ENCODE measurements at places on chromosomes 13 and 19.

GRCh38 chr19:47467914-47468313 lies 3.8 kb downstream of the SLC8A2 start:
- no peak for DNase-seq

GRCh38 chr19:51621178-51621577 lies 9.0 kb downstream of the SIGLEC5 start:
- no peak for DNase-seq

DNA sequence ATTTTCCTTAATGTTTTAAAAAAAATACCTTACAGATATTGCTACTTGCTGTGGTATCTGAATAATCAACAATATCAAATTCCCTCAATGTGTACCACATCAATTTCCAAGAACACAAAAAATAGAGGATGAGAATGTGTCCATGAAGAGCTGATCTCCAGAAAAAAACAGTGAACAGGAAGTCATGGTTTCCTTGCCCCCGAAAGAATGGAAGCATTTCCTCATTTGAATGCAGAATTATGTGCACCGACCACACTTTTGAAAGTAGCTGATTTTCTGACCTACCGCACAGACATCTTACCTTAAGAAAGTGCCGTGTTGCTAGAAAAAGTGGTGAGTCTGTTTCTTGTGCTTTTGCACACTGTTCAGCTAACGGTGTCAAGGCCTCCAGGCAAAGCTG lies 13.4 kb upstream of the EEF1AKMT1 start:
- DNase-seq: no peak

GRCh38 chr13:60727140-60727539 lies 330.1 kb downstream of the TDRD3 start:
- DNase-seq: no peak

GRCh38 chr13:44869167-44869566 lies 120.1 kb downstream of the NUFIP1 start:
- no peak for DNase-seq

GRCh38 chr13:58119351-58119750 lies 487.8 kb downstream of the PCDH17 start:
- no peak for DNase-seq

DNA sequence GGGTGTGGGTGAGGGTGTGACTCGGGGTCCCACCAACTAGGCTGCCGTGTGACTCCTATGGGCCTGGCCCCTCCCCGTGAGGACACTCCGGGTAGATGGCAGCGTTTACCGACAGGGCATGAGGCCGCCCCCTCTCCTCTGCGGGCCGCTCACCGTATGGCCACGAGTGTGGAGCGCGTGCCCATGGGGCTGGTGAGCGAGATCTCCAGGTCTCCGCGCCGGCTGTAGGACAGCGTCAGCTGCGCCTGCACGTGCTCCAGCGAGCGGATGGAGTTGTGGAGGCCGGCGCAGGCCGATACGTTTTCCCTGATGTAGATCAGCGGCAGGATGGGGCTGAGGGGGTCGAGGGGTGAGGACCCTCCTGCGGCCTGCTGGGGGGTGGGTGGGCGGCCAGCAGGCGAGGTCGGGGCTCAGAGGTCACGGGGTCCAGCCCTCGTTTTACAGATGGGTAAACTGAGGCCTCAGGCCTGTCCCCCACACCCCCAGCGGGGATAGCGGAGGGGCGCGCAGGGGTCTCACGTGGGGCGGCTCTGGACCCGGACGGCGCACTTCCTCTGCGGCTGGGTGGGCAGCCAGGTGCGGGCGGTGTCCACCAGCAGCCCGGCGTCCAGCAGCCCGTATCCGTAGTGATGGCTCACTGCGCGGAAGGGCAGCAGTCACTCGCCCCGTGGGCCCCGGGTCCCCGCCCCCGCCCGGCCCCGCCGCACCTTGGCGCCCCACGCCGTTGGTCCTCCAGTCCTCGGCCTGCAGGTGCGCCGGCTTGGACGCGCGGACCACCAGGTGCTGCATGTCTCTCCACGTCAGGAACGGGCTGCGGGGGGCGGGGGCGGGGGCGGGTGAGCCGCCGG lies 4.3 kb upstream of the C19orf25 start:
- DNase-seq: no peak

- no peak for DNase-seq
Measured at GRCh38 chr13:44026194-44026593, 146.5 kb downstream of the LACC1 start.

GRCh38 chr13:27472941-27473340 lies 22.6 kb upstream of the MTIF3 start:
- no peak for DNase-seq

- DNase-seq: no peak
Measured at GRCh38 chr19:57675881-57676280, 5.9 kb upstream of the ZNF551 start.

GRCh38 chr19:58128041-58128685 lies 22.4 kb downstream of the ZNF329 start:
- DNase-seq: no peak

DNA sequence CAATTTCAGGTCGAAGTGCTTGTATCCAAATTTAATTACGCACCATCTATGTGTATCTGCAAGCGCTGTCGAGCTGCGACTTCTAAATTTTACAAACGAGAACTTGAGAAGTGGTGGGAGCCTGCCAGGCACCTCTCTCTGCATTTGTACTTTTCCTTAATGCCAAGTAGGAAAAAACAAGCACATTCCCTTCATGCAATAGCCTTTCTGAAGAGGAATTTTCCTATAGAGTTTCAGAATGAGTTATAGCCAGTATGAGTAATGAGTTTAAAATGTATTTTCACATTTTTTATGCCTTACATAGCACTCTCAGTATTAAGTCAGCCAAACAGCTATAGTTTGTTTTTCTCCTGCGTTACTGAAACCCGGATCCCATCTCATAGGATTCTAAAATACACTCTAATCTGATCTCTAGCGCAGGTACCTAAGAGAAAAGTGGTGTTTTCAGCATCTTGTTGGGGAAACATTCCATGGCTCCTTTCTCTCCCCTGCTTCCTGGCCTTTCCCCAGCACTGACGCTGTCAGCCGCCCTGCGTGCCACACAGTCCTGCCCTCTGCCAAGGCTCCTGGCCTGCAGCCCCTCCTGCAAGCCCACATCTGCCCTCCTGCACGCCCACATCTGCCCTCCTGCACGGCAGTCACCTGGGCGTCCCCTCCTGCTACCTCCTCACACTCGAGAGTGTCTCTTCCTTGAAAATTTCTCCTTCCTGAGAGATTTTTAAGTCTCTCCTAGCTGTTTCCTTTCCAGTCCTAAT lies 526.9 kb downstream of the MYO16 start:
- no peak for DNase-seq

- DNase-seq: no peak
Measured at GRCh38 chr19:14267224-14267741, 61.3 kb upstream of the ADGRL1 start.

DNA sequence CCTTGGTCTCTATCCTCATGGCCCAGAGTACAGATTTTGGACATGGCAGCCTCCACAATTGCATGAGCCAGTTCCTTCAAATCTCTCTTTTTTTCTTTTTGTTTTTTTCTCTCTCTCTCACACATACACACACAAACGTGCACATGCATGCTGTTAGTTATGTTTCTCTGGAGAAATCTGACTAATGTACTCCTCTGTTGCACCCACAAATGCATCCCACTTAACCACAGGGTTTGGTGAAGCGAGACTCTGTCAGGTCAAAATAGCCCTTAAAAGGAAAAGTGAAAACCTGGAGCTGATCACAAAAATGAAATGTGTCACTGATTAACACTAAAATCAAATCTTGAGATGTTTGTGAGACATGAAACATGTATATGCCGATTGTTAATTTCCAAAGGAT lies 374.6 kb upstream of the ARGLU1 start:
- no peak for DNase-seq

- DNase-seq: no peak
Measured at GRCh38 chr13:96993634-96994016, 651 bp downstream of the OXGR1 start.

DNA sequence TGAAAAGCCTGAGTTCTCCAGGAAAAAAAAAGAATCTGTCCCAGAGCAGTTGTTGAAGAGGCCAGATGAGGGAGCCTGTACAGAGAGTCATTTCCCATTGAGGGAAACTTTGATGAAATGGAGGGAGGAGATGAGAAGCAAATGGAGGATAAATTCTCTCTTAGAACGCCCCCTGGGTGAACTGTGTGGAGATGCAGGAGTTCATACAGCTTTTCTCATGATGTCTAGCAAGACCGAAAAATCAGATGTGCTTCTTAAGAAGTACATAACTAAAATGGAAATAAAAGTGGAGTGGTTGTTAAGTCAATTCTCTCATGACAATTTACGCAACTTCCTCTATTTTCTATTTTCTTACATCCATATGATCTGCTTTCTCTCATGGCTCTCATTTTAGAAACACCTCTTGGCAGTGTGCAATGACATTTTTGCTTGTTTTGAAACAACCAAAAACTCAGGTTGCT lies 1263.1 kb downstream of the PCDH9 start:
- no peak for DNase-seq

- no peak for DNase-seq
Measured at GRCh38 chr13:54953786-54954185, 1925.2 kb downstream of the OLFM4 start.

- DNase-seq: no peak
Measured at GRCh38 chr13:114144606-114145244, 12.3 kb upstream of the RASA3 start.

DNA sequence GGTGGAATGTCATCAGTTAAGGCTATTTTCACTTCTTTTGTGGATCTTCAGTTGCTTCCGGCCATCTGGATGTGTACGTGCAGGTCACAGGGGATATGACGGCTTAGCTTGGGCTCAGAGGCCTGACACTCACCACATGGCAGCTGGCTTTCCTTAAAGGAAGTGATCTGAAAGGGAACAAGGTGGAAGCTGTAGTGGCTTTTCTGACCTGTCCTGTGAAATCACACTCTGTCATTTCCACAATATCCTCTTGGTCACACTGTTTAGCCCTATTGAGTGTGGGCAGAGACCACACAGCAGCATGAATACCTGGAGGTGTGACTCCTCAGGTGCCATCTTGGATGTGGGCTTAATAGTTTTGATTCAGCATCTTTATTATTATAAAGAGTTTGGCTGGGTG lies 4.5 kb upstream of the BAX start:
- no peak for DNase-seq

DNA sequence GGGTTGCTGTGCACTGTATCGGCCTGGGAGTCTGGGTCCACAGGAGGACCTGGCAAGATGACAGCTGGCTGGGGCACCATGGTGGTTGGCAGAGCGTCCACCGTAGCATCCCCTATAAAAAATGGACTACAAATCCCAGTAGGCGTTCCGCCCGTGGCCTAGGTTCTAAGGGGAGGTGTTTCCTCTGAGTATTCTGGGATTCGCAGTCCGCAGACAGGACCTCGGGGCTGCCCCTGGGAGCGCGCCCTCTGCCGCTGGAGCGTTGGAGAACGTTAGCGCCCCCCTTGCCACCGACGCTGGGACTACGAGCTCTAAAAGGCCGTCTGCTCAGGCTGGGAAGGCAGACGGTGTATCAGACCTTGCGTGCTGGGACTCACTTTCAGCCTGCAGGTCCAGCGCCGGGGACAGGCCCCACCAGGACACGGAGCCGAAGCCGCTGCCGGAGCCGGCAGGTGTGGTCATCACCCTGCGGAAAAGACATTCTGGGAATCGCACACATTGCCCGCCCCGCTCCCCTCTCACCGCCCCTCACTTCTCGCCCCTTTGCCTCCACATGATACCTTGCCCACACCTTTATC lies 372 bp downstream of the DNAAF3 start:
- DNase-seq: peak; percentile 32

DNA sequence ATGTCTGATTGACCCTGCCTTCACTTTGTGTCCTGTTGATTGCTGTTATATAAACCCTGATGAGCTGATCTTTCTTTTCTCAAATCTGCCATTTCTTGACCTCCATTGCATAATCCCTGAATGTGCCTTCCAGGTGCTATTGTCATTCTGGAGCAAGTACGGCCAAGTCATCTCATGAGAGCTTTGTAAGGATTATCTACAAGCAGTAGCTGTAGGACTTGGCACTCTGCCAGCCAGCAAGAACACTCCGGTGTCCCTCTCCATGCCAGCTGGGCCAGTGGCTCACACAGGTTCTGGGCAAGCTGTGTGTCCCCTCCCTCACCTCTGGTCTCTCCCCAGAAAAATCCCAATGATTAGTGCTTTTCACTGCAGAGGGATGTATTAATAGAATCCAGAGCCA lies 348.1 kb downstream of the FOXO1 start:
- DNase-seq: no peak

DNA sequence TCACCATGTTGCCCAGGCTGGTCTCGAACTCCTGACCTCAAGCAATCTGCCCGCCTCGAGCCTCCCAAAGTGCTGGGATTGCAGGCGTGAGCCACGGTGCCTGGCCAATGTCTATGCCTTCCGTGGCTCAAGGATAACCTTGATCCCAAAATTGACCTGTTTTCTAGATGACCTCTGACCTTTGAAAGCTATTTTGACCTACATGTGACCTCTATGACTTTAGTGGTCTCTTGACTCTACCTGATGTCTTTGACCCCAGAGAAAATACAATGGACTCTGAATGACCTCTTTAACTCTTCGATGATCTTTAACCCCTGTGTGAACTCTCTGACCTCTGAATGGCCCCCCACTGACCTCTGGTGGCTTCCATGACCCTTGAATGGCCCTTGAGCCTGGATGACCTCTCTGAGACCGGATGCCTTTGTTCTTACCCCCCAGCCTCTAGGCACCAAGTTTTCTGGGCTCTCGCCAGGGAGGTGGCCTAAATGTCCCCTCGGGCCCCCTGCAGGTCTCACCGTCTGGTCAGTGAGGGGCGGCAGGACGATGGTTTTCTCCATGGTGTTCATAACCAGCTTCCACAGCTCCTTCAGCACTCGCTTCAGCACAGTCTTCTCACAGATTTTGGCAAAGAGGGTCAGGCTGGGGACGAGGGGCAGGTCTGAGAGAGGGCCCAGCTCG lies 63.7 kb downstream of the UNC13A start:
- DNase-seq: no peak

DNA sequence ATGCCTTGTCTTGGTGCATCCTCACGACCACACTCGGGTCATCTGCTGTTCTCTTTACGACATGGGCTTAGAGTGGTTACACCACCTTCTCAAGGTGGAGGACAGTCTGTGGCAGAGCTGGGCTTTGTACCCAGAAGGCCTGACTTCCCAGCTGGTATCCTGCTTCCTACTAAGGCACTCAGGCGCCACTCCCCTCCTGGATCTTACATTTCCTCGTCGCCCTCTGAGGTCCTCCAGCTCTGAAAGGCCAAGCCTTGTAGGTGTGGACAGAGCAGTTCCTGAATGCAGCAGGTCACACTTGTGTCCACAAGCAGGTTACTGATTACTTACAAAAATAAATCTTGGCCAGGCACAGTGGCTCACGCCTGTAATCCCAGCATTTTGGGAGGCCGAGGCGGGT lies 11.9 kb downstream of the SYCE2 start:
- no peak for DNase-seq

DNA sequence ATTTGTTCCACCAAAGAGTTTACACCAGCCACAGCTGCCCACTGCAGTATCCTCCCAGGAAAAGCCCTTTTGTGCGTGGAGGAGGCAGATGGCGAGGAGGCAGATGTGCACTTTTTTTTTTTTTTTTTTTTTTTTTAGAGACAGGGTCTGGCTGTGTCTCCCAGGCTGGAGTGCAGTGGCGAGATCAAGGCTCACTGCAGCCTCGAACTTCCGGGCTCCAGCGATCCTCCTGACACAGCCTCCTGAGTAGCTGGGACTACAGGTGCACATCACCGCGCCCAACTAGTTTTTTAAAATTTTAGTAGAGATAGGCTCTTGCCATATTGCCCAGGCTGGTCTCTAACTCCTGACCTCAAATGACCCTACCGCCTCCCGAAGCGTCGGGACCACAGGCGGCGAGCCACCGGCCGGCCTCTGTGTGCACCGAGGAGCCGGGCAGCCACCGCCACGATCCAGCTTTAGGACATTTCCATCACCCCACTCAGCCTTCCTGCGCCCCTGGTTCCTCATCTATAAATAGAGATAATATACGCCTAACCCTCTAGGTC lies 563 bp upstream of the PDCD5 start:
- DNase-seq: no peak

GRCh38 chr13:103288114-103288513 lies 221.9 kb upstream of the SLC10A2 start:
- no peak for DNase-seq
